ENCODE measurements at places on chromosomes 6 and 20.

GRCh38 chr6:14002176-14002947 is 77.6 kb downstream of the RNF182 start:
- DNase-seq: no peak

- no peak for DNase-seq
Observed at GRCh38 chr6:71474942-71475341, 186.3 kb downstream of the OGFRL1 start.

DNA sequence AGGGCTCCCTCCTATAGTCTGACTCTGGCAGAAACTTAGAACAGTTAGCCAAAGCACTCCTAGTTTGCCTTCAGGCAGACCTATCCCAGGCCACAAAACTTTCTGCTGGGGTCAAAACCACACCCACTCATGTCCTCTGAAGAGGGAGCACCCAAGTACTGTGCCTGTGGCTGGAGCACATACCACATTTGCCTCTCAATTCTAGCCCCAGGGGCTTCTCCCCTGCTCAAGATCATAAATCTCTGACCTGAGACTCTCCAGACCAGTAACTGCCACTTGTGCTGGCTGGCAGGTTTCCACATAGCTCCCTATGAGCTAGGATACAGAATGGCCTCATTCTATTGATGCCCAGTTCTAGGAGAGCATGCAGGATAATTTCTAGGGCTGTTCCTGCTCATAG is 781.0 kb downstream of the EYS start:
- DNase-seq: no peak

GRCh38 chr6:163564534-163564933 is 150.0 kb downstream of the QKI start:
- DNase-seq: no peak

GRCh38 chr20:38703526-38703925 is 20.8 kb upstream of the SLC32A1 start:
- no peak for DNase-seq

DNA sequence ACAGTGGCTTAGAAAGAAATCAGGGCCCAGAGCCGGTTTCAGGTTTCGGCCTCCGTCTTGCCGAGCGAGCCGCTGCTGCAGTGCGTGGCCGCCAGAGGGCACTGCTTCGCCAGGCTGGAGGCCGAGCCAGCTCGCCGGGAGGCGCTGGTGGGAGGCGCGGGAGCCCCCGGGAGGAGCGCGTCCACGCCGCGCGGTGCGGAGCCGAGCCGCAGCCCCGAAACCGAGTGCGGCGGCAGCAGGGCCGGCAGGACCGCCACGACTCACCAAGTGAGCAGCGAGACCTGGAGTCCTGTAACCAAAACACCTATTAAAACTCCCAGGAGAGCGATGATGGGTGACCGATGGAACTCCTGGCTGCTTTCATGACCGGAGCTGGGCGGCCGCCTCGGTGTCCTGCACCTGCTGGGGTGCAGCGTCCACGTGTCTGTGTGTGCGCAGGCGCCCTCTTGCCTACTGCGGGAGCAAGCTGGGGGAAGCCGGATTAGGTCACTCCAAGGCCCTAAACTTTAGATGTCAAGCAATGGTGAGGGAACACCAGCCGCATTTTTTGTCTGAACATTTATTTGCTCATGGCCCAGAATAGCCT is 186.9 kb upstream of the UST start:
- peak; percentile 49 for DNase-seq

DNA sequence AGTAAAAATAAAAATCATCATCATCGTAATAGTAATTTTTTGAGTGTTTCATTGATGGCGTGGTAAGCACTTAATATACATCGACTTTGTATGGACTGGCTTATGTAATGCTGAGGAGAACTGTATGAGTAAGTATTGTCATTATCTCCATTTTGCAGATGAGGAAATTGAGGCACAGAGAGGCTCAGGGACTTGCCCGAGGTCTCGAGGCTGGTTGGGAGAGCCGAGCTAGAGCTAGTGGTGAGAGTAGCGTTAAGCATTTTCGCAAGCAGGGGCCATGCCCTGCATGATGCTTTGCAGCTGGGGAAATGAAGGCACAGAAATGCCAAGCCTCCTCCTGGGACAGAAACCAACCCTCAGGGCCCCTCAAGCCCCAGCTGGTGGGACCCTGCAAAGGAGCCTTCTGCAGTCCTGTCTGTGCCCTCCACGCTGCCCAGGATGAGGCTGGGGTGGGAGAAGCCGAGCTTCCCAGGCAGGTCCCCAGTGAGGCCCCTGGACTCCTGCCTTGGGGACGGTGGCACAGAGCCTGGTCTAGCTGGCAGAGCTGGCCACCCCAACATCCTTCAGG is 31.1 kb upstream of the STX16 start:
- no peak for DNase-seq

- DNase-seq: no peak
Observed at GRCh38 chr20:11001302-11001701, 327.5 kb upstream of the JAG1 start.

DNA sequence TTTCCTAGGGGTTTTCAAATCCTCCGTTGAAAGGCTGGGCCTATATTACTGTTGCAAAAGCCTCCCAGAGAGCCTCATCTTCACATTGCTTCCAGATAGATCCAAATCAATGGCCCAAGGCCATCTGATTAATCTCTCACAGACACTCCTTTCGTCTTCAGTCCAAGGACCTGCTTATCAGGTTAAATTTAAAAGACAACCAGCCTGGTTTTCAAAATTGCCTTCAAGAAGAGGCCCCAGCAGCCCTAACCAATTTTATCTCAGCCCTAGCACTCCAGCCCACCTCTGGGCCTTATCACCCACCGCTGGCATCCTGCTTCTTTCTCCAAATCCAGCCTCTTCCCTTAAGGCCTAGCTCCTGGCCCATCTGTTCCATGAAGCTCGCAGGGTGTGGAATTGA is 15.5 kb upstream of the CCND3 start:
- DNase-seq: no peak

GRCh38 chr6:79188885-79189480 is 45.5 kb downstream of the HMGN3 start:
- DNase-seq: no peak

DNA sequence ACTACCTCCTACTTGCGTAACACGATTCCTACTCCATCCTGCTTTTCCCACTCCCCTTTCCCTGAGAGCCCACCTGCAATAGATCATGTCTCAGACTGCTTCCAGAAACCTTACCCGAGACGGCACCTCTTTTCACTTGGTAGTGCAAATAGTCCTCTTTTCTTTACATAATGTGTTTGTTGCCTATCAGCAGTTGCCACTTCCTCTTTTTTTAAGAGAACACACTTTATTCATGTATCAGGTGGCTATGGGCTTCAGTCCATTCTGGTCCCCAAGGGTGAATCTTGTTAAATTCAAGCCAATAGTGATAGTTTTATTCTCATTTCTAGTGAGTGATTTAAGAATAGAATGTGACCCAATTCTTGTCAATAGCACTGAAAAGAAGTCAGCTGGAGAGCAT is 57.7 kb upstream of the FERMT1 start:
- DNase-seq: no peak

DNA sequence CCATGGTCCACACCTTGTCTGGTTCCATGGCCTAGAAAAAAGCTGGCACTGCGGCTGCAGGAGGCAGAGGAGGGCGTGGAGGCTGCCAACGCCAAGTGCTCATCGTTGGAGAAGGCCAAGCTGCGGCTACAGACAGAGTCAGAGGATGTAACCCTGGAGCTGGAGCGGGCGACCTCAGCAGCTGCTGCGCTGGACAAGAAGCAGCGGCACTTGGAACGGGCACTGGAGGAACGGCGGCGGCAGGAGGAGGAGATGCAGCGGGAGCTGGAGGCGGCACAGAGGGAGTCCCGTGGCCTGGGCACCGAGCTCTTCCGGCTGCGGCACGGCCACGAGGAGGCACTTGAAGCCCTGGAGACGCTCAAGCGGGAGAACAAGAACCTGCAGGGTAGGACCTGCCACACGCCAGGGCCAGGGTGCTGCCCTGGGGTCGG is 43.4 kb downstream of the MYH7B start:
- DNase-seq: no peak

DNA sequence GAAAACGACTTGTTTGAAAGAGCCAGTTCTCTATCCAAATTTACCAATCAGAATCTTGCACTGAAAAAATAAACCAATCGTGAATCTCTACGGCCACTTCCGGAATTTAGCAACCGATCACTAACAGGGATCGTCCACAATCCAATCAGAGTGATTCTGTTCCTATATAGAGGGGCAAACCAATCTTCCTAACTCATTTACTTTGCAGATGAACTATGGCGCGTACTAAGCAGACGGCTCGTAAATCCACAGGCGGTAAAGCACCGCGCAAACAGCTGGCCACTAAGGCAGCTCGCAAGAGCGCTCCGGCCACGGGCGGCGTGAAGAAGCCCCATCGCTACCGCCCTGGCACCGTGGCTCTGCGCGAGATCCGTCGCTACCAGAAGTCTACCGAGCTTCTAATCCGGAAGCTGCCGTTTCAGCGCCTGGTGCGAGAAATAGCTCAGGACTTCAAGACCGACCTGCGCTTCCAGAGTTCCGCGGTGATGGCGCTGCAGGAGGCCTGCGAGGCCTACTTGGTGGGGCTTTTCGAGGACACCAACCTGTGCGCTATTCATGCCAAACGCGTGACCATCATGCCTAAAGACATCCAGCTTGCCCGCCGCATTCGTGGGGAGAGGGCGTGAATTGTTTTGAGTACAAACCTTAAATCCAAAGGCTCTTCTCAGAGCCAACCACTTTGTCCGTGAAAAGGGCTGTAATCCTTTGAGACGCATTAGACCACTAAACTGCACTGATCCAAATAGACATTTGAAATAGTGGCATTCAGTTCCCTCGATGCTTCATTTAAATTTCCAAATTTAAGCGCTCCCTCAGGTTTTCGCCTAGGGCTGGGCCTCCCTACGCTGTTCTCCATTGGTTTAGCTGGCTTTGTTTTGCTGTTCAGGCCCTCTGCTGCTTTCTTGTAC is 138.0 kb downstream of the HFE start:
- no peak for DNase-seq

DNA sequence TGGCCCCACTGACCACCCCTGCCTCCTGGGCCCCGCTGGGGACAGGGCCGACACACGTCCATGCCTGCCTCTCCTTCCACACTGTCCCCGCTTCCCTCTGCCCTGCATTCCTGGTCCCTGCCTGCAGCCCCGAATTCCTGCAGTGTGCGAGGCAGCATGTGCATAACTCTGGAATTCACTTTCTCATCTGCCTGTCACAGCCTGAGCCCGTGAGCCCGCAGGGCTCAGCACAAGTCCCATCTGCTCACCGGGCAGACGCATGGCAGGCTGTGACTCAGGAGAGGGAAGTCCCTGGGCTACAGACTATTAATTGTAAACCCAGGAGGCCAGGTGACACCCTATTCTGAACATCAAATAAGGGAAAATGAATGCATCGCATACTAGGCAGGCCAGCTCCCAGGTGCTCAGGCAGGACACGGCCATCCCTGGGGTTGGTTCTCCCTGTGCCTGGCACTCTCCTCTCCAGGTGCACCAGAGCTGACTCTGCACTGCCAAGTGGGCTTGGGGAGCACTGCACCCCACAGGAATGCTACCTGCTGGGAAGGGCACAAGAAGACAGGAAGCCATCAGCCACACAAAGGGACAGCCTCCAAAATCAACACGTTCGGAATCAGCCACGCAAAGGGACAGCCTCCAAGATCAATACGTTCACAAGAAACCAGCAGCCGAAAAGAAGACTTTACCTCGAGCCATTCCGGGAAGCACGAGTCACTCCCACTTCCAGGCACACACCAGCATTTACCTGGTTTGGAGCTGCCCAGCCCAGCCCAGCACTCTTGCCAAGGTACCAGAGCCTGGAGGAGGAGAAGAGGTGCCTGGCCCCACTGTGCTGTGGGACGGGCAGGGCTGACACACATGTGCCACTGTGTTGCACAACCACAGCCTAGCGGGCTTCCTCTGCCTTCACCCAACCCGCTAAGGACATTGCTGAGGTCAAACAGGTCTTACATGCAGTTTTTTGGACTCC is 65.9 kb downstream of the DLL1 start:
- no peak for DNase-seq

- no peak for DNase-seq
Observed at GRCh38 chr20:45008521-45009049, 42.3 kb downstream of the STK4 start.

DNA sequence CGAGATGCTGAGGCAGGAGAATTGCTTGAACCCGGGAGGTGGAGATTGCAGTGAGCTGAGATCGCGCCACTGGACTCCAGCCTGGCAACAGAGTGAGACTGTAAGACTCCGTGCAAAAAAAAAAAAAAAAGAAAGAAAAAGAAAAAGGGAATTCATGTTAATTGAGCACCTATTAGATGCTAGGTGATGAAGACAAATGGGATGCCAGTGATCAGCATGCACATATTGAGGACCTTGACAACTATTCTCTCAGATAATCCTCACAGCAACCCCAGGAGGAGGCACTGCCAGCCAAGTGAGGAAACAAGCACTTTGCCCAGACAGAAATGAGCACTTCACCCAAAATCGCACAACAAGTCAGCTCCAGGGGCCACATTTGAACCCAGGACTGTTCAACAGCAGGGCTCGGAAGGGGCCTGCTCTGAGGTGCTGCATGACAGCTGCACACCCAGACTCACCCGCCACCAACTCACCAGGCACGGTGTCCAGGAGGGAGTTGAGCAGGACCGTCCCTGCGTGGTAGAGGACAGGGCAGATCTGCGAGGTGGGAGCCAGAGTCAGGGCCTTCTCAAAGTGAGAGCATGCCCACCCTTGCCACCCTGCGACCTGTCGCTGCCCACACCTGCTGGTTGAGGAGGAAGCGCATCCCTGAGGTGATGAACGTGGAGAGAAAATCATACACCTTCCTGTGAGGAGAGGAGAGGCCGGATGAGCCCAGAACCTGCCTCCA is 4.6 kb downstream of the PLTP start:
- no peak for DNase-seq

GRCh38 chr6:43113431-43114260 is 37.5 kb downstream of the PTK7 start:
- DNase-seq: no peak

DNA sequence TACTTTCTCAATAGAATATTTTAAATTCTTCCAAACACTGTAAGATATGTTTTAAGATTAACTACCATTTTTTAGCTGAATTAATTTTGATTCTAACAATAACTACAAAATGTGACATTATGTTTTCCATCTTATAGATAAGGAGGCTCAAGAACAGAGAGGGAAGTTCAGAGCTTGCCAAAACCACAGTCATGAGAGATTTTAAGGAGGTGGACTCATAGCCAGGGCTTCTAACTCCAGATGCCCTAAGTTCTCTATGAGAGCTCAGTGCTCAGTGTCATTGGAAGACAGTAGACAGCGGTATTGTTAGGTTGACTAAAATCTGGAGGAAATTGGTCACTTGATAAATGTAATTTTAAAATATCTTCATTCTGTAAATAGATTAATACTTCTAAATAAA is 144.2 kb downstream of the PACRG start:
- no peak for DNase-seq

- DNase-seq: no peak
Observed at GRCh38 chr20:11728937-11729336, 188.8 kb upstream of the BTBD3 start.

- no peak for DNase-seq
Observed at GRCh38 chr6:56820060-56820459, 134.8 kb upstream of the BEND6 start.

DNA sequence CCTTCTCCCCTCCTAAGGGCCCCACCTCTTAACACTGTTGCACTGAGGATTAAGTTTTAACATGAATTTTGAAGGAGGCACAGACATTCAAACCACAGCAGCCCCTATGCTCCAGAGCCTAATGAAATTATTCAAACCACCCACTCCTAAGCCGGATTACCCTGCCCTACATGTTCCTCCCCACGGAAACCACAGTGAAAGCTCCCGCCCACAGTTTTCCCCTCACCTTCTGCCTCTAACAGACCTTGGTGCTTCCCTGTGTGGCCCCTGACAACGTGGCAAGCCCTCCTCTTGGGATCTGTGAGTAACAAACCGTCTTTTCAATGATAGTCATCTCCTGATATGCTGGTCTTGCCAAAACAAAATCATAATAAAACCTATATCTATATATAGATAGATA is 74.8 kb downstream of the RIN2 start:
- no peak for DNase-seq
